Ovary (tissue), 10 donors: ENCODE measurements at places on chromosomes 2 and 18.

DNA sequence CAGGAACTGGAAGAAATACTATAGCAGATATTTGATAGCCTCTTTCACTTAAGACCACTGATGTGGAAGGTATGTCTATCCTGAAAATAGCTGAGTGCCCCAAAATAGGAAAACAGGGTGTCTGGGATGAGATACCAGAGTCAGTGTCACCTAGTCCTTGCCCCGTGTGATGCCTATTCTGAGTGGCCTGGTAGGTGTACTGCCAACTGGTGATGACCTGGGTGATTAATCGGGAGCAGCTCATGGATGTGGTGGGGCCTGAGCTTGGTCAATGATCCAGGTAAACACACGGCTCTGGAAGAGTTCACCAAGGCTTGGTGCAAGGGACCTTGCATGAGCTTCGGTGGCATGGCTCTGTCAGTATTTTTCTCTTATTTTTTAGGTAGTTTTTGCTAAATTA, 95.2 kb downstream of the TANC1 start:
- no peak for DNase-seq

- no peak for DNase-seq
These were observed 35.8 kb downstream of the HIBCH start for GRCh38 chr2:190283783-190284182.

GRCh38 chr2:132593171-132593570, 76.8 kb downstream of the LYPD1 start:
- no peak for DNase-seq

- DNase-seq: no peak
These were observed 16.4 kb upstream of the FBLN7 start for GRCh38 chr2:112121682-112122254.

- no peak for DNase-seq
These were observed 69.6 kb downstream of the MYO1B start for GRCh38 chr2:191314697-191315364.

DNA sequence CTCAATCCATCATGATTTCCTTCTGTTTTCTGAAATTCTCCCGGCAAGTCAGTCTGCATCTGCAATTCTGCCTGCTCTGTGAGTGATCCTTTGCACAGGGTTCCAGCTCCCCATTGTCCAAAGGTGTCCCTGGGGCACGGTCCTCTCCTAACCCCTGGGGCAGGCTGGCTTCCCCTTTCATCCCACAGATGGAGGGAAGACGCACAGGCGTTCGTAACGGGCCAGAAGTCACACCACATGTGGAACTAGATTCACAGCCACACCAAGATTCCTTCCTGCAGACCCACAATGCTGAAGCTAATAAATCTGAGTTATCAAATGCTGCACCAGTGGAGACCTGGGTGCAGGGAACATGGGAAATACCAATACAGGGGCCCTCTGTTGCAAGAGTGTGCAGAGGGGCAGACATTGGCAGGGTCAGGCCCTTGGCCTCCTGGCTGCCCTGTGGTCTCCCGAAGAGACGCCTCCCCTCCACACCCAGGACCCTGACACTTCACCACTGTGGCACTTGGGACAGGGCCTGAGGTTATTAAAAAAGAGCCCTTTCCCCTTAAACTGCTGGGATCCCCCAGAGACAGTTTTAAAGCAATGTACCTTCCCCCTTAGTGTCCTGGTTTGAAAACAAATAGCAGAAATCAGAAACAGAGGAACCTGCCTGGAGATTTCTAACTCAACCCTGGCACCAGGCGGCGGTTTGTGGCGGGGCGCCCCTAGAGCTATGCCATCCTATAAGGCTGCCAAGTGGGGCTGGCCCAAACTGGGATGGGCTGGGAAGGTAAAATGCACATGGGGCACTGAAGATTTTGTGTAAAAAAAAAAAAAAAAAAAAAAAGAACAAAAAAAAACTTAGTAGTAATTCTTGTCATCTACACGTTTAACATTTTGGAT, 15.4 kb downstream of the ZNF516 start:
- DNase-seq: no peak

DNA sequence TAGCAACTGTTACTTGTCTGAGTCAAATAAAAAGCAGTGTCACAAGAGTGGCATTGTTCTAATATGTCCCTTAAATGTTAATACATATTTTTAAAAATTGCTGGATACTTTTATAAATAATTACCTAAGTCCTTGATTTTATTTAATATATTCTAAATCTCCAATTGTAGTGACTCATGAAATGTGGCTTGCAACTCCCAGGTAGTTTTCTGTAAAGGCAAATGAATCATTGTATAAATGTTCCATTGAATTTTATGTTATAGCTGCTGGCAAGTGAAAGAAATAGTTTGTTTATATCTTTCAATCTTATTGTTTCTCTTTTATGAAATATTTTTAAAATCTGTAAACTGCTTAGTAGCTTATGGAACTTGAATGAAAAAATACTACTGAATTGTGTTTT, 32.7 kb upstream of the C1GALT1C1L start:
- no peak for DNase-seq

DNA sequence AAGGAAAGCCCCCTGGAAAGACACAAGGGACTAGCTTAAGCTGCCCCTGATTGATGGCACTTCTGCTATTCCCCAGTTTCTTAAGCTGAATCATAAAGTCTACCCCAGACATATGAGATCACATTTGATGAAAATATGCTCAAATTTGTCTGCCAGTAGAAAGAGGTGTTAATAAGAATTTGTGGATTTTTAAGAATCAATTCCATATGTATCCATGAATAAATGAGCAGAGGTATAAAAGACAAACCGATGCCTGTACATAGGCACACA, 119.9 kb downstream of the CCBE1 start:
- DNase-seq: no peak

- DNase-seq: no peak
These were observed 4.9 kb downstream of the ANTXR1 start for GRCh38 chr2:69017835-69018234.

GRCh38 chr2:138742441-138743057, 37.6 kb downstream of the NXPH2 start:
- DNase-seq: no peak

GRCh38 chr2:11342551-11343367, 1.7 kb downstream of the ROCK2 start:
- DNase-seq: no peak

DNA sequence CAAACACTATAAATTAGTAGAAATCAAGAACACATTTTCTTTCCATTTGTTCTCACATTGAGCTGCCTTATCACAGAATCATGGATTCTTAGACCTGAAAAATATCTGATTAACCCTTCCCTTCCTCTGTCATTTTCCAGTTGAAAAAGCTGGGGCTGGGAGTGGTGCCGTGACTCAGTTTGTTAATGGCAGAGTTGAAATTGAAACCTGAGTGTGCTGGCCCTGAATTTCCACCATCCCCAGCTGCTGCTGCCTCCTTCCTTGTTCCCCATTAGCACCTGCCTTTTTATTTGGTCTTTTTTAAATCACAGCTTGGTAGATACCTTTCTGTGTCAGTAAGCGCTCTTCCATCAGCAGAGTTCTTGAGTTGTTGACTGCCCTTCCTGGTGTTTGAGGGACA, 10.6 kb downstream of the FARP2 start:
- no peak for DNase-seq

- no peak for DNase-seq
These were observed 352.3 kb upstream of the MEIS1 start for GRCh38 chr2:66082581-66082980.

DNA sequence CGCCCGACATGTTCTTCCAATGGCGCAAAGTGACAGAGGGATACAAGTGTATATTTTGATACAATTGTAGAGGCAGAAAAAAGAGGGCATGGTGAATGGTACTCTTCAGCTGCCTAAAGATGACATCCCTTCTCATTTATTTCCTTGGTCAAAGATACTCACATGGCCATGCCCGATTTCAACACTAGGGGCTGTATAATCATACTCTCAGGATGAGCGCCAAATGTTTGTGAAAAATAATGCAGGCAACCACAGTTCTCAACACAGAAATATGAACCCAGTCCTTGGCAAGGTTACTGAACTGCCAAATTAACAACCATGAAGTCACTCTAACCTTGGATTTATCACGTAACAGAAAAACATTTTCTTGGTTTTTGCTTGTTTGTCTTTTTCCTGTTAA, 204.4 kb downstream of the CCDC102B start:
- DNase-seq: no peak

DNA sequence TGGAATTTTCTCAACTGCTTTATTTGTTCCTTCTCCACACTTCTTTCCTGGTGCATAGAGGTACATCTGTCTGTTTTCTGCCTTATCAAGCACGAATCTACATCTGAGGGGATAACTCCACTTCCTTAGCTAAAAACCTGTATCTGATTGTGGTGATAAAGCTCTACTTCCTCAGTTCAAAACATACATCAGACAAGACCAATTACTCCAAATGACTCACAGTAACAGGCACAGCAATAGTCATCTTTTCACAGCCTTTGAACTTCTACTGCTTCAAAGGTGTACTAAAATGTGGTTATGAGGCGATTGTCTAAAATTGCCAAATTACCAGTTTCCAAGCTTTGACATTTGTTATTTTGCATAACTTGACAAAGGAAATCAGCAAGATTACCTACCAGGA, 803.6 kb upstream of the ZEB2 start:
- no peak for DNase-seq

- DNase-seq: peak; percentile 23
These were observed 114.3 kb downstream of the MGAT5 start for GRCh38 chr2:134368009-134368817.

GRCh38 chr2:233422050-233422639, 67.9 kb downstream of the DGKD start:
- no peak for DNase-seq

GRCh38 chr2:172513524-172513900, 42.4 kb upstream of the PDK1 start:
- no peak for DNase-seq

- DNase-seq: no peak
These were observed 170.6 kb upstream of the FIGN start for GRCh38 chr2:163906410-163906809.

- DNase-seq: no peak
These were observed 7.7 kb downstream of the MAPRE3 start for GRCh38 chr2:26978061-26978596.

- DNase-seq: no peak
These were observed 5.2 kb downstream of the CD207 start for GRCh38 chr2:70830366-70830765.

GRCh38 chr2:1816414-1816911, 72.1 kb upstream of the PXDN start:
- DNase-seq: no peak

GRCh38 chr2:85605406-85606115, 3.1 kb upstream of the TMEM150A start:
- DNase-seq: no peak

DNA sequence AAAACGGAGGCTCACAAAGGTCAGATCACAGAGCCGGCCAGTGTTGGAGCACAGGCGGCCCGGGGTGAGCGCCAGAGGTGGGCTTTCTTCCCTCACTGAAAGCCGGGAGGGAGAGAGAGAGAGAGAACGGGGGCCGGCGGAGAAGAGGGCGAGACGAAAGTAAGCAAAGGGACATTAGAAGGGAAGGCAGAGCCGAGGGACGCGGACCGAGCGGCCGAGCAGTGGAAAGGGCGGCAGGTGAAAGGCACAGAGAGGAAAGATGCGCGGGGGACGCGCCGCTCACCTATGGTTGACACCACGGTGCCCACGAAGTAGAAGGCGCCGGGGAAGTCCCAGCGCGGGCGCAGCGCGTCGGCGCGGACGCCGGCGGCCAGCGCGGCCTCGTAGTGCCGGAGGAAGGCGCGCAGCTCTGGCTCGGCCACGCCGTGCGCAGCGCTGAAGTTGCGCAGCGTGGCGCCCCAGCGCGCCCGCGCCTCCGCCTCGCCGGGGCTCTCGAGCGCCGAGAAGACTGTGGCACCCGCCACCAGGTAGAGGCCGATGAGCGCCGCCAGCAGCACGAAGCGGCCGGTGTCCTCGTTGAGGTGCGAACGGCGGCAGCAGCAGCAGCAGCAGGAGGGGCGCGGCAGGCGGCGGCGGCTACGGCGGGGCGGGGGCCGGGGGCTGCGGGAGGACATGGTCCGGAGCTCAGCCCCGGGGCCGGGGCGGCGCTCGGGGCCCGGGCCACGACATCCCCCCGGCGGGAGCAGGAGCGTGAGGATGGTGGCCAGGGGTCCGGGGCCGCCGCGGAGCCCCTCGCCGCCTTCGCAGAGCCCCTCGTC, 166.9 kb downstream of the MSH2 start:
- no peak for DNase-seq

DNA sequence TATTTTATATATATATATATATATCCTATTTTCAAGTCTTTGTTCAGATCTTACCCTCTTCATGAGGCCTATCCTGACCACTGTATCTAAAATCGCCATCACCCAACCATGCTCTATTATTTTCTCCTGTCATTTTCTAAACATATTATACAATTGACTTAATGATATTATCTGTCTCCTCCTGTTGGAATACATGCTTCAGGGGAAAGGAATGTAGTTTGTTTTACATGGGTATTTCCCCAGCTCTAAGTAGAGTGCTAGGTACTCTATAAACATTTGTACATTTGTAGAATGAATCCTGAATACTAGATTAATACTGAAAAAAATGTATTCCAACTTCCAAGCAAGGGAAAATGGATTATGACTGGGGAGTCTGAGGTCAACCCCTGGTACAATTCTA, 26.2 kb downstream of the TTC21B start:
- no peak for DNase-seq

DNA sequence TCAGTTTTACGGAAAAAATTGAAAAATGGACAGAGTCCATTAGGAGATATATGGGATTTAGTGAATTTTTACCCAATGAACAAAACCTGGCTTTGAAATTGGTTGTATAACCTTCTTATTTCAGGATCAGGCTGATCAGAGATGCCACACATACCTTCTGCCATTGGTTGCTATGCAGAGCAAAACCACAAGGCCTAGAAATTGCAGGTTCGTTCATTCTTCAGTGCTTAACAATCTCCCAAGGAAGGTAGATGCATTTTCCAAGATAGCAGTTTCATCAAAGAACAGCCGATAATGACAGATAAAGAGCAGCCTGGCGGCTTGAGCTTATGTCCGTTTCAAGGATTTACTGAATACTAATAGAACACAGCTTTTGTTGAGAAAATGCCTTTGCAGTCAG, 868.8 kb downstream of the EPHA4 start:
- DNase-seq: no peak

GRCh38 chr2:36780231-36780839, 83.8 kb downstream of the VIT start:
- DNase-seq: no peak

DNA sequence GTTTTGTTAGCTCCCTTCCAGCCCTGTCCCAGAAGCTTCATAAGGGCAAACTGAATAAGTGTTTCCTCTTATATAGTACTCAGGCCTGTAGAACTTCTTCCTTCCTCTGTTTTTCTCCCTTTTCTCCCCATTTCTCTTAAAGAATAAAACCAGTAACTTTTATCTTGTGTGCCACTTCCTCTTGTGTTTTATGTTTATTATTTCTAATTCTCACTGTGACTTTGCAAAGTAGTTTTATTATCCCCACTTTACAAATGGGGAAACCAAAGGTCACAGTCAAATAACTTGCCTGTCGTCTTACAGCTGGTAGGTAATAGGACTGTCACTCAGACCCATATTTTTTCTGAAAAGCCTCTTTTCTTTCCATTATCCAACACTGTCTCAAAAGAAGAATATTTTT, 42.4 kb downstream of the RBBP8 start:
- no peak for DNase-seq

GRCh38 chr2:172938713-172939375, 136.8 kb upstream of the MAP3K20 start:
- no peak for DNase-seq
